AG09309 (cell line): ENCODE measurements at places on chromosomes 3 and 15.
A peak's percentile ranks its signal among the peaks of the same experiment; 100 is the strongest.

DNA sequence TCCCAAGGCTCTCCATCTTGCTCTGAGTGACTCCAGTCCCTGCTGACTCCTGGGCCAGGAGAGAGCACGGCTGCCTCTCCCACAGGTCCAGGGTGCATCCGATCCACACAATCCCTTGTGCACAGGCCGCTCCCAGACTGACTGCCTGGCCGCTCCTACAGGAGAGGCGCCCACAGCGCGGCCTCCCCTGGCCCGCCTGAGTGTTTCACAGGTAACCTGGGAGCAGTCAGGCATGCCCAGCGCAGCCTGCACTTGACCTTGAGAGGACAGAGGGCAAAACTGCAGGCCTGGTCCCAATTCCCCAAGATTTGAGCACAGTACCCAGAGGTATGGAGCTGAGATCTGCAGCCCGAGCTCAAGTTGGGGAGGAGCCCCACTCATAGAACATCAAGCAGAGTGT lies 490.2 kb downstream of the CNTN6 start:
- DNase-seq, result no peak

GRCh38 chr3:15831927-15832326 lies 34.1 kb upstream of the ANKRD28 start:
- DNase-seq, result no peak

DNA sequence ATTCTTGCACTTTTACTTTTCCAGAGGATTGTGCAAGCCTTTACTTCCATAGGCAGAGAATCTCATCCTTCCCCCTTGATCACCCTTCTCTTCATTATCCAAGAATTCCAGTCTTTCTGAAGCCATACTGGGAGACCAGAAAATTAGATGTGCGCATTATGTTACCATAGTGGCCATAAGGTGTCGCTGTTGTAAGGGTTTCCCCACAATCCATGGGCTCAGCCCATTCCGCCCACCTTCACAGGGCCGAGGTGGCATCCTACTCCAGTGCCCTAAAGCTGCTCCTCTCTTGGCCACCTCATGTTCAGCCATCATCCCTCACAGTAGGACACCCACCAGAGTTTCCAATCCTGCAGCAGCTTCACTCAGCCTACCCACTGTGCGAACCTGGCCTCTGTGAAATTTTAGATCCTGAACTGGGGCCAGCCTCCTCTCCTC lies 35.0 kb downstream of the CTSH start:
- DNase-seq, result no peak

DNA sequence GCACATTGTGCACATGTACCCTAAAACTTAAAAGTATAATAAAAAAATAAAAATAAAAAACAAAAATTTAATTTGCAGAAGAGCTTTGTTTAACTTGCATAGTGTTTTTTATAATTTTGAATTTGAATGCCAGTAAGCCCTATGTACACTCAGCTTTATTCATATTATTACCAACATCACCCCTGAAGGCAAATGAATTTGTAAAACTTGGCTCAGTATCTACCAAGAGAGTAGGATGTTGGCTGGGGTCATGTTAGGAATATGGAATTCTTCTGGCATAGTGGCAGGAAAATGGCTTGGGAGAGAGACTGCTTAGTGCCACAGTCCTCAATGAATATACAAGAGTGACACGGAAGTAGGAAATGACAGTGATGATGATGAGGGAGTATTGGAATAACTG lies 30.7 kb downstream of the TRPC1 start:
- DNase-seq, result no peak

- DNase-seq, result no peak
Observed at GRCh38 chr3:154011036-154011435, 110.2 kb upstream of the ARHGEF26 start.

GRCh38 chr3:161599697-161600096 lies 103.1 kb downstream of the OTOL1 start:
- DNase-seq, result no peak

DNA sequence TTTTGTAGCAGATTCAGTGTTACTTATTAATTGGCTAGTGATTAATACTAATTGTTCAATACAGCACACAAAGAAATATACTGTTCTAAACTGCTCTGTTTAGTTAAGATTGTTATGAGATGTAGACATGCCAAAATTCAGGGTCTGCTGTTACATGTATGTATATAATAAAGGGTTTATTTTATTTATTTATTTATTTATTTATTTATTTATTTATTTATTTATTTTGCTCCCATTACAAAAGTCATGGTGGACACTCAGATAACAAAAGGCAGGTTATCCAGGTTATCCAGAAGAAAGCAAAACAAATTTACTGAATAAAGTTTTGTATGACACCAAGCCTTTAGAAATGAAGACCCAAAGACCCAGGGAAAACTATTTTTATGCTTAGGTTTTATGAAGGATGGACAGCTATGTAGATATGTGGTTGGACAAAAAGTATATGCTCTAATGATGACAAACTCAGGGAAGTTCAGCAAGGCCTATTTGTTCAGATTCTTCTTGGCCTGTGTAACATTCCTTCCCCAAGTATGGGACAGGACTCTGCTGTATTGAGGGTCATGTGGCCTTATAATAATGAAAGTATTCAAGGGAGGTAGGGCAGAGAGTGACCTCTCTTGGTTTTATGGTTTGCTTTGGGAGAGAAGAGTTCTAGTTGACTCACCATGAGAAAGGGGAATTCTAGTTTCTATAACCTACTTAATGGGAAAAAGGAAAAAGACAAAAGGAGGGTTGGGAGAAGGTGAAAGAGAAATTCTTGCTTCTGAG lies 1056.8 kb downstream of the ROBO2 start:
- DNase-seq, result no peak

DNA sequence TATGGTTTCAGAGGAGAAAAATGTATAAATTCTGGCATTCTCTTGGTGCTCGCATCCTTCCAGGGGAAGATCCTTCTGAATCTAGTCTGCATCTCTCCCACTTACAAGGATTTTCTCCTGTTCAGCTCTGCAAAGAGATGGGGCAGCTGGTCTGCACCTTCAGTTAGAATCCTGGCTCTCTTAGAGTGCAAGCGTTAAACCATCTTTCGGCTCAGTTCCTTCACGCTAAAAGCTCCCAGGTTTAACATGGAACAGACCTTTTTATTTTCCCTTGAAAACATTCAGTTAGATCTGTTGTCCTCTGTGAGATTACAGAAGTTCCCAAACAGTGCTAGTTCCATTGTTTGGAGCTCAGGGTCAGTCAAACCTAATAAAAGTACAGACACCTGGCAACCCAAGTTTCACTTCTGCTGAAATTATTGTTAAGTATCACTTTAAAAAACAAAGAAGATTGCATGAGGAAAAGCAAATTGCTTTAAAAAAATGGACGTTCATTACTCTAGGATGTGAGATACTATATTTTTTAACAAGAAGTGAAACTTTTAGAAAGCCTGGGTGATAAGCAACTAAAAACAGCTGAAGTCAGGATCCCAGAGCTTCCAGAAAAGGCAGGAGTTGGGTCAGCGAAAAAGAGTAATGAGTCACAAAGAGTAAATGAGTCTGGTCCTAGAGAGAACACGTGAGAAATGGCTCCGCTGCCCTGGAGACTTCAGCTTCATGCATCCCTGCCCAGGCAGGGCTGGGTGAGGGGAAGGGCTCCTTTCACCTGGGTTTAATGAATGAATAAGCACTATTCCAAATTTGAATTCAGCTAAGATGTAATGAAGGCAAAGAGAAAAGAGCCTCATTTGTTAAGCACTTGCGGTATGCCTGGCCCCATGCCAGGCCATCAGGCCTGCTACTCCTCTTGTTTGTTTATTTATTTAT lies 63.3 kb downstream of the ABTB1 start:
- peak; percentile 44 for DNase-seq

- DNase-seq, result no peak
Observed at GRCh38 chr3:156395961-156396710, 158.8 kb downstream of the SSR3 start.

GRCh38 chr15:71281256-71281655 lies 166.0 kb downstream of the THSD4 start:
- no peak for DNase-seq

DNA sequence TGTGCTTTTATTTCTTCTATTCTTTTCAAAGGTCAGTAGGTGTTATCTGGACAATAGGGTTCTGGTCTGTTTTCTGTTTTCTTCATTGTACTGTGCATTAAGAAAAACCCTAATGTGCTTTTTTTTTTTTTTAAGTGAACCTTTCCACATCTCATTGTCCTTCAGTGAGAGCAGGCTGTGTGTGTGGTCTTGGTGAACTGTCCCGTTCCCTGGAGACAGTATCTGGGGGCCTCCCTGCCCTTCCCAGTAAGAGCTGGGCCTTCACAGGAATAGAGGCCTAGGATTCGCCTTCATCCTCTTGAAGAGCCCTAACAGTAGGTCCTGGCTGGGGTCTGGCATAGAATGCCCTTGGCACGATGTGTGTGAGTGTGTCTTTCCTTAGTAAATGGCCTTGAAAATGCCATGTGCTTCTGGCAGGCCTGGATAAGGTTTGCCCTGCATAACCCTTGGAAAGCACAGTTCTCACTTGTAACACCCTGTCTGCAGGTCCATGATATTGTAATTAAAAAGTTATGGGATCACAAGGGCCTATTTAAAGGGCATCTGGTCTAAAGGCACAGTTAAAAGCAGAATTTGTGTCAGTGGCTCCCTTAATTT lies 81.2 kb downstream of the IGF1R start:
- no peak for DNase-seq
